ENCODE measurements at places on chromosomes 16 and 17.

DNA sequence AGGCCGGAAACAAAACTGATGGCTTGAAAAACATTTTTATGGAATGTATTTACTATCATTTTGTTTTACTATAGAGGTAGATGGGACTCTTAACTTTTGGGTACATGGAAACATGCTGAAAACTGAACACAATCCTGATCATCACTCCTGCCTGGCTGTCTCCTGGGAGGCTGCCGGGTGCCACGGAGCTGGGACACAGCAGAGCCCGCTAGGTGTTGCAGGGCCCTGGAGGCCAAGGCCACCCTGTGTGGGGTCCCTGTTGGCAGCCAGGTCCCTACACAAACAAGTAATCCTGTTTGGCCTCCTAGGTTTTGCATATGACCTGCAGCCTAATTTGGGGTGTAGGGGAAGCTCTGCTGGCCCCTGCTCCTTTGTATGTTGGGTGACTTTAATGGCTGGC is 17.5 kb downstream of the PLD6 start:
- DNase-seq, result no peak

- DNase-seq, result no peak
Measured at GRCh38 chr17:27531469-27531961, 75.3 kb downstream of the KSR1 start.

- DNase-seq, result peak; percentile 41
Measured at GRCh38 chr17:33990943-33991706, 264.0 kb upstream of the CCL2 start.

DNA sequence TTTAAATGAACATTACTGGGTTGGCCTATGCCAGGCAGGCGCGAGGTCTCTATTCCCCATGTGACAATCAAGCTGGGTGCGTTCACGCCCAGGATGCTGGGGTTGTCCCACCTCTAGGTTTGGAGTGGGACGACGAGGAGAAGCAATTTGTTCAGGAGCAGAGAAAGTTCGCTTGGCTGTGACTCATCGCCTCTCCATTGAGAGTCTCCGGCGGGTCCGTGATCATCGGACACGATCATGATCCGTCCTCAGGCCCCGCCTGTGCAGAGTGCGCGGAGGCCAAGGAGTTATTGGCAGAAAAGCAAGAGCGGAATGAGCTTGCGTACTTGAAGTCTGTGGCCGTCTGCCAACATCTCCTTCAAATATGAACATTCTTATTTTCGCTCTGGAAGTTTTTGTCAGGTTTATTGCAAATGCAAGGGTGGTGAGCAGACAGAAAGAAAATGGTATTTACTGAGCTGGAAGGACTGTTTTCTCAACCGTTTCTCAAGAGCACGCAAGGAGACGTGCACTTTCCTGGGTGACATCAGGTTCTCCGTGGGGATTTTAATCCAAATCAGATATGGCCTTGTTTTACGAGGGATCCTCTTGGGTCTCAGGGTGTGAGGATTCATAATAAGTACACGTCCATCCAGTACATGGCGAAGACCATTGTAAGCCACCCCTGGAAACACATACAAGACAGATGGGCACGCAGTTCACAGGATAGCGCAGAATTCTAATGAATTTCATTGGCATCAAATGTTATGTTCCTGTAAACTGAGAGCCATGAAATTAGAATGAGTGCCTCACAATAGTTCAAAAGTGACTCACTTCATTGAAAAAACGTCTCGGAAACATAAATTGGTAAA is 70.1 kb upstream of the CREBBP start:
- peak; percentile 39 for DNase-seq

GRCh38 chr17:49914096-49914490 is 54.9 kb upstream of the DLX4 start:
- DNase-seq, result peak; percentile 67

GRCh38 chr16:24562811-24563210 is 23.4 kb downstream of the RBBP6 start:
- DNase-seq, result no peak

GRCh38 chr17:62101090-62101489 is 36.0 kb upstream of the MED13 start:
- DNase-seq, result no peak

GRCh38 chr17:77508047-77508715 is 367.4 kb downstream of the SEC14L1 start:
- no peak for DNase-seq

DNA sequence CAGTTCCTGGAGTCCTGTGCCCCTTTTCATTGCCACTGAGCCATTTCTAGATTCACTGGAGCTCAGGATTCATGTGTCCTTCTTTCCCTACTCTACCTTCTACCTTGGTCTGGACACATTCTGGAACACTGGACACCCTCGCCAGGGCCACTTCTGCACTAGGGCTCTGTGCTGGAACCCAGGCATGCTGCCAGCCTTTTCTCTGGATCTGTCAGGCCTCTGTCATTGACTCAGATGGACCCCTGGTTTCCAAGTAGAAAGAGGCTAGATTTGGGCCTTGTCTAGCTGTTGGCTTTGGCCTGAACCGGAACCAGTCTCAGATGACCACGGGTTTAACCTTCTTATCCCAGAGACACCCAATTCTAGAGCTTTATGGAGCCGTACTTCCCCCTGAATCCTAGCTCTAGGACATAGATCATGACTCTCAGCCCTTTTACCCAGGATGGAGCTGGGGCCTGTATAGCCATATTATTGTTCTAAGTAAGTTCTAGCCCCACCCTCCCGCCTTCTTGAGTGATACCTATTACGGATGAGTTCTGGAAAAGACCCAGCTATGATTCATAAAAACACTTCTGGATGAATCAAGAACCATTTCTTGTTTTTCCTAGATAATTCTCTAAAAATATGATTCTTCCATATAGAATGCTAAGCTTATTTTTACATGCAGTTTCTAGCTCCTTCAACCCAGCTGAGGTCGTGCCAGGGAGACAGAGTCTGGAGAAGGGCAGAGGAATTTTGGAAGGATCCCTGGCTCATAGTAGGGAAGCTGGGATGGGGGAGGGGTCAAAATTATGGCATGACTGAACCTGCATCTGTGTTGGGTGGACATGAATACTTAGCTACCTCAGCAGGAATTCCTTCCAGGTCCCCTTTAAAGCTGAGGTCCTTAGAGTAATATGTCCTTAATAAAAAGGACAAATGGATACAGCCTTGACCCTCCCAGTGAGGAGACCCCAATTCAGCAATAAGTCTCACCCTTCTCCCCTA is 1.1 kb upstream of the CHRNB1 start:
- no peak for DNase-seq

- no peak for DNase-seq
Measured at GRCh38 chr17:73430848-73431247, 119.0 kb upstream of the CDC42EP4 start.

DNA sequence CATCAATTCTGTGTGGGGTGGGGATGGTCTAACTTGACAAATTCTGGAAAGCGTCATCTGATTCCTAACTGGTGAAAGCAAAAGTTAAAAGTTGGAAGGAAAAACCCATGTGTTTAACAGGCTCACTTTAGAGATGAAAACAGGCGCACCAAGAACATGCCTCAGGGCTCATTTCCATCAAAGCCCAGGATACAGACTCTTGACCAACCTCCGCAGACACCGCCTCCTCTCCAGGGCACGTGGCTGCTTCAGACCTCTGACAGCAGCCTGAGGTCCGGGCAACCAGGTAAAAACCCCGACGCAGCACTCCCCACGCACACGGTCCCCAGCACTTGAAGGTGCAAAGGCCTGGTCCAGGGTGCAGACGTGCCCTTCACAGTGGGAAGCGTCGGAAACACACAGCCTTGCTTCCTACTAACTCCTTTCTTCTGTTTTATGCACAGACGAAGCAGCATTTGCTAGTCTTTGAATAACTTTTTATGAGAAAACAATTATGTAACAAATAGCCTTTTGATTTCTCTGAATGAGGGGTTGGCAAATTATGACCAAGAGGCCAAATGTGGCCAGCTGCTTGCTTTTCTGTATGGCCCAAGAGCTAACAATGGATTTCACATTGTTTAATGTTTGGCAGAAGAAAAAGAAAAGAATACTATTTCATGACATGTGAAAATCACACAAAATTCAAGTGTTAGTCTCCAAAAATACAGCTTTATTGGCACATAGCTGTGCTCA is 44.2 kb upstream of the TRAP1 start:
- peak; percentile 81 for DNase-seq

- DNase-seq, result no peak
Measured at GRCh38 chr17:2087597-2088211, 32.8 kb downstream of the HIC1 start.
